ENCODE measurements at places on chromosomes 13 and 19.
A peak's percentile ranks its signal among the peaks of the same experiment; 100 is the strongest.

- no peak for DNase-seq
These were observed 29.3 kb upstream of the GRTP1 start for GRCh38 chr13:113393226-113393562.

DNA sequence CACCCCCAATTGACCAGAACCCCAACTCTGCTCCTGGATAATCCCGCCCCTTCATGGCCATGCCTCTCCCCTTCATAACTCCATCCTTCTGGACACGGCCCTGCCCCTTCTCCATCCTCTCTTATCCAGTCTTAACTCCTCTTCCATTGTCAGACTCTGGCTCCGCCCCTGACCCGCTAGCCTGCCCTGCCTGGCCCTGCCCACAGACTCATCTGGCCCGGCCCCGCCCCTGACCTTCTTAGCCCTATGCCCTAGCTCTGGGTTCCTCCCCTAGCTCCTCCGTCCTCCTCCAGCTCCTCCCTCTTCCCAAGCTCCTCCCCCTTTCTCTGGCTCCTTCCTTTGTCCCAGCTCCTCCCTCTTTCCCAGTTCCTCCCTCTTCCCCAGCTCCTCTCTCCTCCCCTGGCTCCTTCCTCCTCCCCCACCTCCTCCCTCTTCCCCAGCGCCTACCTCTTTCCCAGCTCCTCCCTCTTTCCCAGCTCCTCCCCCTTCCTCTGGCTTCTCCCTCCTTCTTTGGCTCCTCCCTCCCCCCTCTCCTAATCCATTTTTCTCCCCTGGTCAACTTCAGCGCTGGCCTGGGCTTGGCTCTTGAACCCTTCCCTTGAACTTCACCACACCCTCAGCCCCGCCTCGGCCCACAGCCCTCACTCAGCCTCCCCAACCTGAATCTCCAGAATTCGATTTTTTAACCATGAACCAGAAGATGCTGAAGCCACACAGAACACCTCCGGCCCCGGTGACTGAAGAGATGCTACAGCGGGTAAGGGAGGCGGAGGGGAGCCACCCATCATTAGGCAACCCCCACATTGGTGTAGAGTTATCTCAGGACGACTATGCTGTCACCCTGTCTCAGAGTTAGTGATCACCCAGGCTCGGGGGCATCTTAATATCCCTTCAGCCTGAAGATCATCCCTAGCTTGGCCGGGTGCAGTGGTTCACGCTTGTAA, 9.2 kb upstream of the ZNF358 start:
- peak; percentile 75 for DNase-seq

DNA sequence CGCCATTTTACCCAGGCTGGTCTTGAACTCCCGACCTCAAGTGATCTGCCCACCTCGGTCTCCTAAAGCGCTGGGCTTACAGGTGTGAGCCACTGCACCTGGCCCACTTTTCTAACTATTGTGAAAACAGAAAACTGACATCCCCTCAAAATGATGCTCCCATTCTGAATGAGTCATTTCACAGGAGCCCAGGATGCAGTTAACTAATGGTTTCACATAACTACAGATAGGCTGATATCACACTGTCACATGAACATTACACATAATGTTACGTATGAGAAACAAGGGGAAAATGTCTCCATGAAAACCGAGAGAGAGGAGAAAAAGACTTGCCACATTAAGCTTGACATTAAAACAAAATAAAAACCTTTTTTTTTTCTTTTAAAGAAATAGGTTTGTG, 37.5 kb downstream of the N4BP2L2 start:
- no peak for DNase-seq

- no peak for DNase-seq
These were observed 2215.4 kb upstream of the PCDH20 start for GRCh38 chr13:63631006-63631405.

DNA sequence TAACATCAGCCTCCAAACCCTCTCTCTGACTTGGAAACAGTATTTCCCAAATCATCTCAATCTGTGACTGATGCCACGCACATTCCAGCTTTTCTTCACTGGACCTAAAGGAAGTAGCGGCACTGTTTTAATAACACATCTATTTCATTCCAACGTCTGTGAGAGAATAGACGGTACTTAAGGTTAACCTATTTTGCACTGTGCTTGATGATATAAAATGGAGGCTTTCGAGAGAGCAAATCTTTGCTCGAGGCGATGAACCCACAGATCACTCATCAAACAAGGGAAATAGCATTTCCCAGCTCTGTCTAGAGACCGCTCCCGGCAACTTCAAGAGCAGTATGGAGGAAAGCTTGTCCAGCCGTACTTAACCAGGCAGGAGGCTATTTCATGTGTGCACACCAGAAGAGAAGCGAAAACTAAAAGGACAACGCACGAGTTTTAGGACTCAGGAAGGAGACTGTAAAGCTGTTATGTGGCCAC, 2.9 kb downstream of the UBL3 start:
- DNase-seq: peak; percentile 55

GRCh38 chr13:98372876-98373275, 195.8 kb upstream of the RNF113B start:
- no peak for DNase-seq

DNA sequence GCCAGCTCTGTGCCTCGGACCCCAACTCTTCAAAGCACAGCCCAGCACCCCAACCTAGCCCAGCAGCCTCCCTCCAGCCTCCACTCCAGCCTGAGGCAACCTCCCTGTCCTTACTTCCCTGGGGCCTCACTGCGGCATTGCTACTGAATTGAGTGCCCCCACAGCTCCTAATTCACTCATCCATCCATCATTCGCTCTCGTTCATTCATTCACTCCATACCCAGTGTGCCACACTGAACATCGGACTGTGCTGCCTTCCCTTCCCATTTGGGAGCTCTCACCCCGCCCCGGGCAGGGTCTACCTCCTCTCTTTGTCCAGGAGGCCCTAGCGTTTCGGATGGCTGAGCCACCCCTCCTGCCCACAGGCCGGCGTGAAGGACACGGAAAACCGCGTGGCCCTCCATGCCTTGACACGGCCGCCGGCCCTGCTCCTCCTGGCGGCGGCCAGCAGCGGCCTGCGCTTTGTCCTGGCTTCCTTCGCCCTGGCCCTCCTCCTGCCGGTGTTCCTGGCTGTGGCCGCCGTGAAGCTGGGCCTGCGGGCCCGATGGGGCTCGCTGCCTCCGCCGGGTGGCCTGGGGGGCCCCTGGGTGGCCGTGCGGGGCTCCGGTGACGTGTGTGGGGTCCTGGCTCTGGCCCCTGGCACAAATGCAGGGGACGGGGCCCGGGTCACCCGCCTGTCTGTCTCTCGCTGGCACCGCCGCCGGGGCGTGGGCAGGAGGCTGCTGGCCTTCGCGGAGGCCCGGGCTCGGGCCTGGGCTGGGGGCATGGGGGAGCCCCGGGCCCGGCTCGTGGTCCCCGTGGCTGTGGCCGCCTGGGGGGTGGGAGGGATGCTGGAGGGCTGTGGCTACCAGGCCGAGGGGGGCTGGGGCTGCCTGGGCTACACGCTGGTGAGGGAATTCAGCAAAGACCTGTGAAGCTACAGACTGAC, 1.3 kb downstream of the NAT14 start:
- DNase-seq: no peak

- peak; percentile 15 for DNase-seq
These were observed 8.1 kb upstream of the LILRB4 start for GRCh38 chr19:54654447-54655321.

GRCh38 chr19:46065486-46066071, 24.8 kb upstream of the IGFL4 start:
- no peak for DNase-seq

GRCh38 chr13:50225193-50226155, 210.2 kb downstream of the KCNRG start:
- DNase-seq: no peak

GRCh38 chr13:76758257-76758656, 127.9 kb downstream of the KCTD12 start:
- no peak for DNase-seq

GRCh38 chr13:20877902-20878301, 24.6 kb downstream of the XPO4 start:
- no peak for DNase-seq

DNA sequence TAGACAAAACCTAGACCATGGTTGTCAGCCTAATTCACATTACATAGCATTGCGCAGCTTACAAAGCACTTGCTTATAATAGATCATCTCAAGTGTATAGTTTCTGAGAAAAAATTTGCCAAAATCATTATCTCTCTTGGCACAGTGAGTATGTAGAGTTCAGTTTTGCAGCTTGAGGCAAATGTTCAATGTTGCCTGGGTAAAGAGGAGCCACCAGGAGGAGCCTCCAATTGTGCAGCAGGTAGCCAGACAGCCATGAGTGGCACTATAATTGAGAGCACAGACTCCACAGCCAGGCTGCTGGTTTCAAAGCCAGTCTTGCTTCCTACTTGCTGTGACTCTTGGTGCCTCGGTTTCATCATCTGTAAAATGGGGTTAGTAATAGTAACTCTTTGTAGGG, 24.0 kb upstream of the OLFM4 start:
- DNase-seq: no peak

DNA sequence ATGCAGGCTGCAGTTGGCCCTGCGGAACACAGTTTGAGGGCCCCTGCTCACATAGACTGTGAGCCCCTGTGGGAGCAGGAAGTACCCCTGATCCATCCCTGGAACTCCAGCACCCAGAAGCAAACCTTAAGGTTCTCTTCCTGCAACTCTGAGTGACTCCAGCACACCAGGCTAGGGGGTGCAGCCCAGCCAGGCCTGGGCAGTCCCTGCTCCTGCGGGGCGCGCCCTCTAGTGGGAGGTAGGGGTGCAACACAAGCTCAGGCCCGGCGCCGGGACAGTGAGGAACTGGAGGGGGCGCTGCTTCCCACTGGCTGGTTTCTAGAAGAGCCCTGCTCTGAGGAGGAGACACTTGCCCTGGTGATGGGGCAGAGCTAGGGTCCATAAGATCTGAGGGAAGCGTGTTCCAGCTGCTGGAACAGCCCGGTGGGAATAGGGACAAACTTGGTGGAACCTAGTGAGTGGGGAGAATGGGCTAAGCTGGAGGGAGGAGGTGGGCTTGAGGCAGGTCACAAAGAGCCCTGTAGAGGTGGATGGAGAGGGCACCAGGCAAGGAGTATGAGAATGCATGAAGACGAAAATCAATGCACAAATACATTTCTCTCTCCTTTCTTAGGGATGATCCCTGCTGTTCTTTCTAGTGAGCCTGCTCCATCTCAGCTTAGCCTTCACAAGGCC, 5.0 kb downstream of the ZSCAN5A start:
- peak; percentile 3 for DNase-seq

DNA sequence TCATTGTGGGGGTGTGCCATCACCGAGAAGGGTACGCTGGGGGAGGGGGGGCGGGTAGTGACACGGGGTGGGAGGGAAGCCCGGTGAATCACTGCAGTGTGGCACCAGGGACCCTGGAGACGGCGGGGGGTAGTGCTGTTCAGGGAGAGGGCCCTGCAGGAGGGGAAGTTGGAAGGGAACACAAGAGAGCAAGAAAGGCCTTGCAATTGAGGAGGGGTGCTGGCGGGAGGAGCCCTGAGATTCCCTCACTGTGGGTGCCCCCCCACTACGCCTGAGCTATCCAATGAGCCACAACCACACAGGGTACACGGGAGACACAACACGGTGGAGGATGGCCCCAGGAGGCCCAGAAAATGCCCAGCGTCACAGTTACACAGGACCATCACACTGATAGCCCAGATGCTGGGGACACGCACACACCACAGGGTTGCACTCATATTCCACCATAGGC, 516 bp upstream of the ATP1A3 start:
- no peak for DNase-seq

- DNase-seq: no peak
These were observed 108.2 kb downstream of the RAP2A start for GRCh38 chr13:97542102-97542685.

GRCh38 chr13:109913936-109914510, 127.6 kb upstream of the IRS2 start:
- DNase-seq: no peak

DNA sequence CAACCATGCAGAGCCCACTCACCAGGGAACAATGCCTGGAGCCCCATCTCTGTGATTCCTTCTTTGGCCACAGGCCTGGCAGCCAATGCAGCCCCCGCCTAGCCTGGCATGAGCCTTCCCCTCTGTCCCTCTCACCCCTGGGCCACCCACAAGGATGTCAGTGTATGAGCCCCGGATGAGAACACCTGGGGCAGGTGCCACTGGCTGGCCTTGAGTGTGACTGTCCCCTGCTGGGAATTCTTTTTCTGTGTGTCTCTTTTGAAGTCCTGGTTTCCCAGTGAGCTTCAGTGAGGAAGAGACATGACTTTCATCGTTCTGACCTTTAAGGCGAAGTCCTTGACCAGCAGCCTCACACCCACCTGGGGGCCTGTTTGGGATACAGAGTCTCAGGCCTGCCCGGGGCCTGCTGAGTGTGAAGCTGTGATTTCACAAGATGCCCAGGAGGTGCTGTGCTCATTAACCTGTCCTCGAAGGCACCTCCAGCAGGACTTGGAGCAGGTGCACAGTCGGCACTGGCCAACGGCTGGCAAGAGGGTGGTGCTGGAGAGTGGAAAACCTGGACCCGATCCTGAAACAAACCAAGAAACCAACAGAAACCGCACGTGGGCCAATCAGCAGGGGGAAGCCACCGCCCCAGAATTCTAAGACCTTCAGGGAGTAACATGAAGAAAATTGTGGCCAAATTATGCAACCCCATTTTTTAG, 27.4 kb upstream of the SPACA7 start:
- no peak for DNase-seq

DNA sequence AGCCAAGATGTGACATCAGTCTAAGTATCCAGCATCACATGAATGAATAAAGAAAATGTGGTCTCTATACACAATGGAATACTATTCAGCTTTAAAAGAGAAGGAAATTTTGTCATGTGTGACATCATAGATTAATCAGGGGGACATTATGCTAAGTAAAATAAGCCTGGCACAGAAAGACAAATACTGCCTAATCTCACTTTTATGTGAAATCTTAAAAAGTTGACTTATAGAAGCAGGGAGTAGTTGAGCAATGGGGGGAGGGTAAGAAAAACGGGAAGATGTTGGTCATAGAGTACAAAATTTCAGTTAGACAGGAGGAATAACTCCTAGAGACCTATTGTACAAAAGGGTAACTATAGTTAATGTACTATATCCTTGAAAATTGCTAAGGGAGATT, 10.4 kb upstream of the LCP1 start:
- no peak for DNase-seq

- DNase-seq: no peak
These were observed 22.0 kb downstream of the SBNO2 start for GRCh38 chr19:1151917-1152587.

DNA sequence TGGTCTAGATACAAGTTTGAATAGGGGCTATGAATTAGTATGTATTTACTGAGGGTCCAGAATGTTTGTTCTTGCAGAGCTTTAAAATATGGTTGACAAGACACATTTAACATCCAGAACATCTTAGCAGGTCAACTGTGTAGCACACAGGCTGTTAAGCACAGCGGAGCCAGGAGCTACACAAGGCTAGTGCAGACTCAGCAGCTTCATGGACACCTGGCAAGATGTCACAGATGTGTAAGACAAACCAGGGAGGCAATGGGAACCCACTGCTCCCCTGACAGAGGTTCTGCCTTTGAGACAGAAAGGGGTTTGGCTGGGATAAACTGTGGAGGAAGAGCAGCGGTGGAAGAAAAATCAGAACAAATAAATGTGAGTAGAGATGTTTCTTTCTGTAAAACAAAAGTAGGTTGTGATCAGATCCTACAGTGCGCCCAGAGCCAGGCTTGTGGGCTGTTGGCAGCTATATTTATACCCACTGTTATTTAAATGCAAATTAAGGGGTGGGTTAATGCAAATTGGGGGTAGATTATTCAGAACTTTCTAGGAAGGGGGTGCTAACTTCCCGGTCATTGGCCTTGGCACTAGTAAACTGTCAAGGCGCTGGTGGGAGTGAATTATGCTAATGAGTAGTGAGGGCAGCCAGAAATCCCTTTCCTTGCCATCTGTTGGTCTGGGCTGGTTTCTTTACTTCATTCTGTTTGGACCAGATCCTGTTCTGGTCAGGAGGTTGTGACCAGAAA, 33.0 kb downstream of the MIPEP start:
- DNase-seq: no peak

- no peak for DNase-seq
These were observed 19.3 kb downstream of the HCN2 start for GRCh38 chr19:609004-609346.
